ENCODE measurements at places on chromosomes 2 and 18.

DNA sequence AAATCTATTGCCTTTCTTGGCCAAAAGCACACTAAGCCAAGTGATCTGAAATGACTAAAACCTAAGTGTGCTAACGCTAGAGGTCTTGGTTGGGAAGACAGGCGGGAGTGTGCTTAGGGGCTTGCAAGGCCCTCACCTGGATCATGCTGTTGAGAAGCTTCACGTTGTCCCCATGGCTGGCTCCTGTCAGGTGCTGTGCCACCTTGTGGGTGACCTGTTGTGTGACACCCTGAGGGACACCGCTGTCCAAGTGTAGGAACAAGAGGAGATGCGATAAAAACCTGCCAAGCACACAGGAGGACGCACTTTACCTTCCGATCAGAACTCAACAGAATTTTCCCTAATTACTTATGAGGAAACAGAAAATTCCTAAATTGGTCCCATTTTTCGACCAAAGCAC lies 50.8 kb downstream of the EPG5 start:
- DNase-seq = no peak

GRCh38 chr18:45538444-45538843 lies 76.8 kb upstream of the SLC14A2 start:
- no peak for DNase-seq

DNA sequence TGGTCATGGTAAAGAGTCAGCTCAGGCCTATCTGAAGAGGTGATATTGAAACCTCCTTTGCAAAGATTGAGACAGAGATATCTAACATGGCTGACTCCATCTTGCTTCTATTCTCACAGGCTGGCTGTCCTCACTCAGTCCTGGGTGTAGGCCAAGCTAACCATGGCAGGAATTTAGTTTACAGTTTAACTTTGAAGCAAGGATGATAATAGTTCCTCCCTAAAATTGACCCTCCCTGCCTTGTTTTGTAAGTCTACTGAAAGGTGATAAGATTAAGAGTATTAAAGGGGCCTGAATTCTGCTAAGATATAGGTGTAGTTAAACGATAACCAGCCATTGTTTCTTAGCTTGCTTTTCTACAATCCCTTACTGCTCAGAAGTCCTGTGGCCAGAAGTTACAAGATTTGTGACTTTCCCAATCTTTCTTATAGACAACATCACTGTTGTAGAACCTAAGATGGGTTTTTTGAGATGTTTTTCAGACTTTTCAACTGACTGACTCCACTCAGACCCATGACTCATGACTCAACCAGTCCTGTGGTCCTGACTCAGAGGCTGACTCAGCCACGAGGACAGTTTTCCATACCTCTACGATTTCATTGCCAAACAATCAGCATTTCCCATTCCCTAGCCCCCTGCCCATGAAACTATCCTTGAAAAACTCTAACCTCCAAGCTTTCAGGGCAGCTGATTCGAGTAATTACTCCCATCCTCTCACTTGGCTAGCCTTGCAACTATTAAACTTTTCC lies 195.7 kb upstream of the SESTD1 start:
- peak; percentile 54 for DNase-seq

GRCh38 chr18:48915626-48916425 lies 34.9 kb downstream of the SMAD7 start:
- DNase-seq = no peak

DNA sequence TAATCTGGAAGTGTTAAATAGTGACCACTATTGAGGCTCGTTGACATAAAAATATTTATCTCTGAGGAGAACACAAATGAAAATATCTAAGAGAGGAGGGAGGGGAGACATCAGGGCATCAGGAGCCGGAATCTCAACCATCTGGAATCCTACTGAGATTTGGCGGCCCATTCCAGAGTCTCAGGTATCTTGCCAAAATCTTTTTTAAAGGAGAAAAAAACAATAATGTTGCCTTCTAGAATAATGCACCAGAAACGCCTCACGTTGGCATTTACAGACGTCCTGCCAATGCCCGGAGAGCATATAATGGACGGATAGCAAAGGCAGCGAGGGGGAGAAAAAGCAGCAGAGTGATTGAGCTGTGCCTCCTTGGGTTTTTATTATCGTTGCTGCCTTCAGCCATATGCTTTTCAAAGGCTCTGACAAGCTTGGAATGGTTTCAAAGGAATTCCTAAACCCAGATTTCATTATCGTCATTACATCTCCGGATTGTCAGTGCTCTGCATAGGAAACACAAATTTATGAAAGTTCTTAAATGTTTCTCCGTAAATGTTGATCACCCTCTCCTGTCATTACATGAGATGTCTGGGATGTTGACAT lies 30.9 kb upstream of the EGR4 start:
- no peak for DNase-seq

- no peak for DNase-seq
Observed at GRCh38 chr2:177547122-177547521, 154.5 kb downstream of the AGPS start.

- peak; percentile 84 for DNase-seq
Observed at GRCh38 chr2:156087875-156088274, 244.6 kb downstream of the NR4A2 start.

DNA sequence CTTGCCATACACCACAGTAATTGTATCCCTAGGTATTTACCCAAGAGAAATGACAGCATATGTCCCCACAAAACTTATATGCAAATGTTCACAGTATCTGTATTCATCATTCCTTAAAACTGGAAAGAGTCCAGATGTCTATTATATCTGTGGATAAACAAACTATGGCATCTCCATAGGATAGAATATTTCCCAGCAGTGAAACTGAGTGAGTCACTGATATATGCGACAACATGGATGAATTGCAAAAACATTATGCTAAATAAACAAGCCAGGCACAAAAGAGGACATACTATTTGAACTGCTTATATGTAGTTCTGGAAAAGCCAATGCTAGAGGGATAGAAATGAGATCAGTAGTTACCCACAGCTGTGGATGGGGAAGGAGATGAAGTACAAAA lies 359.4 kb upstream of the DSEL start:
- no peak for DNase-seq

DNA sequence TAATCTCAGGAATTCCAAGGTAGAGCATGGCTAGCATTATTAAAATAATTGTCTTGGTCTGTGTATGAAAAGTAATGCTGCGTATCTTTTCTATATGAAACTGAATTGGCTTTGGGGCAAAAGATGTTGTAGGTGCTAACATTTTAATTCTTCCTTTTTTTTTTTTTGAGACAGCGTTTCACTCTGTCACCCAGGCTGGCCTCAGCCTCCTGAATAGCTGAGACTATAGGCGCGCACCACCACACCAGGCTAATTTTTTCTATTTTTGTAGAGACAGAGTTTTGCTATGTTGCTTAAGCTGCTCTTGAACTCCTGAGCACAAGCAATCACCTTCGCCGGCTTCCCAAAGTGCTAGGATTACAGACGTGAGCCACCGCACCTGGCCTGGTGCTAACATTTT lies 172.6 kb upstream of the STON1 start:
- no peak for DNase-seq

DNA sequence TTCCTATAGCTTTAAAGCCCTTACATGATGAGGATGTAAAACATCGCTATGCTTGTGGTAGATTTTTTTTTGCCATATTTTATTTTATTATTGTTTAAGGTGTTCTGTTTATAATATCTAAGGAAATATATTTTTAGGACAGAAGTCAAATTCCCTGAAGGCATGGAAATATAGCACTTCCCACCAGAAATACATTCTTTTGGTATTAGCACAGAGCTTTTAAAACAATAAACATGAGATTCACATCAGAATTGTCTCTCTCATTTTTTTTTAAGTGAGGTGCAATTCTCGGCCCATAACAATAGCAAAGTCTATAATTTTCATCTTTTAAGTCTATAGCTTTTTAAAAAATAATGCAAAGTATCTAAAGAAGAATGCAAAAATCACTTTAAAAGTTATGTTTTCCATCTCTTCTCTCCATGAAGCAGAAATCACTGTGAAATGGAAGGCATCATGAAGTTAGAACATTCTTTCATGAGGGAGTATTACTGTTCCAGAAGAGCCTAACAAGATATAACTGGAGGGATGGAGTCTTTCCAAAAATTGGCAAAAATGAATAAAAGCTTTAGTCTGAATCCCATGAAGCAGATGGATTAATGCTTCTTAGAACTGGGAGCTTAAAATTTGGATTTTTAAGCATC lies 283.6 kb upstream of the TRIB2 start:
- no peak for DNase-seq

DNA sequence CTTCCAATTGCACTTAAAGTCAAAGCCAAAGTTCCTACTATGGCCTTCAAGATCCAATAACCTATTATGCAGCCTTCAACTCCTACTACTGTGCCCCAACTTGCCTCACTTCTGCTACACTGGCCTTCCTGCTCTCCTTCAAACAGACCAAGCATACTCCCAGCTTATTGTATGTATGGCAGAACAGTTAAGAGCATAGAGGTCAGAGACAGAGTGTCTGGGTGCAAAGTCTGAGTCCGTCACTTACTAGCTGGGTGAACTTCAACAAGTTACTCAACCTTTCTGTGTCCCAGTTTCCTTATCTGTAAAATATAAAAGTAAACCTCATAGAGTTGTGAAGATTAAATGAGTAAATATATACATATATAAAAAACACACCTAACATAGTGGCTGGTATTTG lies 37.2 kb downstream of the YES1 start:
- no peak for DNase-seq

- DNase-seq = peak; percentile 73
Observed at GRCh38 chr18:72762515-72763122, 105.2 kb downstream of the NETO1 start.

GRCh38 chr2:11767779-11768178 lies 21.3 kb downstream of the LPIN1 start:
- no peak for DNase-seq

DNA sequence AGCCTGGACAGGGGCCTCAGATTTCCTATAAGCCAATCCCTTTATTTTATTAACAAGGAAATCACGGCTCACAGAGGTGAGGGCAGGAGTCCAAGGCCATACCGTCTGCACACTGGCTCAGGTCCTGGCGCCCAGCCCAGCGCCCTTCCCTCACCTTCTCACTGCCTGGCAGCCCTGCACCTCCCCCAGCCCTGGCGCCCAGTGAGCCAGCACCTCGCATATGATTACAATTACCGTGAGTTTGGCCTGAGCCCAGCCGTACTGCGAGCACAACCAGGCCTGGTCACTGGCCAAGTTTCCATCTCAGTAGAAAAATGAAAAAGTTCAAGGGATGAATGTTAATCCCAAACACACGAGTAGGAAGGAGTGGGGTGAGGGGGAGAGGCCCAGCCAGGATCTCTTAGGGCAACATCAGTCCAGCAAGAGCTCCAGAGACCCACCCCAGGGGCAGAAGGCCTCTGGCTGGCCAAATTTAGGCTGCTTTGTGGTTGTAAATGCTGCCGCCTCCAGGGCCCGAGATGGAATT lies 68.4 kb downstream of the MCFD2 start:
- peak; percentile 97 for DNase-seq

DNA sequence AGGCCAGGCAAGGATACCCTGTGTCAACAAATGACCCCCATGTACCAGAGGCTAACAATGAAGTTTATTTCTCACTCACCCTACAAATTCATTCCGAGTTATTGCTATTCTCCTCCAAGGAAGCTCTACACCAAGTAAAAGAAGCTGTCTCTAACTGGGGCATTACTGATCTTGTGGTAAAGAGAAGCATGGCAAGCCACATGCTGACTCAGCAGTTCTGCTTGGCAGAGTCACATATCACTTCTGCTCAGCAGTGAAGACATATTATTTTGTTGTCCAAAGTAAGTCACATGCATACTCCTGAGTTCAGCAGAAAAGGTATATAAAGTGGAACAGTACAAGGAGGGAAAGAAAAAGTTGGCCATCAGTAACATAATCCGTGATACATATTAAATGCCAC lies 315.8 kb downstream of the GULP1 start:
- peak; percentile 52 for DNase-seq

All from H4 (cell line).